ENCODE measurements at places on chromosomes 2 and 18.
A peak's percentile ranks its signal among the peaks of the same experiment; 100 is the strongest.

DNA sequence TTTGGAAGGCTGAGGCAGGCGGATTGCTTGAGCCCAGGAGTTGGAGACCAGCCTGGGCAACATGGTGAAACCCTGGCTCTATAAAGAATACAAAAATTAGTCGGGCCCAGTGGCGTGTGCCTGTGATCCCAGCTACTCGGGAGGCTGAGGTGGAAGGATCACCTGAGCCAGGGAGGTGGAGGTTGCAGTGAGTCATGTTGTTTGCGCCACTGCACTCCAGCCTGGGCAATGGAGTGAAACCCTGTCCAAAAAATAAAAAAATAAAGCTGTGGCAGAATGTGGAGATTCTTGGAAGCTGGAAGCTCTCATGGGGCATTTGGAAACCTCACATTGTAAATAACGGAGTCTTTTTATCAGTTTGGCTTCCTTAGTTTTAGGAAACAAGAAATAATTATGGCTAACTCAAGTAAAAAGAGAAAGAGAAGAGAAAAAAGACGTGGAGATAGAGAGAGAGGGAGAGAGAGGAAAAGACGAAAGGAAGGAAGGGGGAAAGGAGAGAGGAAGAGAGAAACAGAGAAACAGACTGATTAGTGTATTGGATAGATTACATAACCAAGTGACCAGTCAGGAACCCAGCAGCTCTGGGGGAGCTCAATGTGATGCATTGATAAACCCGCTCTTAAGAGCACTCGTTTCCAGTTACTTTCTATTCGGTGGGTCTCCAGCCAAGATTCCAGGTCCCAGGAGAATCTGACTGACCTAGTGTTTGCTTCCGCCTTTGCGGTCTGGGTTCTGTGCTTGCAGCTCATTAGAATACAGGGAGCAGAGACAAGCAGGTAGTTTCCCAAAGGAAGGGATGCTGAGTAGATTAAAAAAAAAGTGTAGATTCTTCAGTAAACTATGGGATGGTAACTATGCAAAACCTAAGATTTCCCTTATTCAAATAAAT, 1.1 kb upstream of the SPAST start:
- peak; percentile 80 for DNase-seq

DNA sequence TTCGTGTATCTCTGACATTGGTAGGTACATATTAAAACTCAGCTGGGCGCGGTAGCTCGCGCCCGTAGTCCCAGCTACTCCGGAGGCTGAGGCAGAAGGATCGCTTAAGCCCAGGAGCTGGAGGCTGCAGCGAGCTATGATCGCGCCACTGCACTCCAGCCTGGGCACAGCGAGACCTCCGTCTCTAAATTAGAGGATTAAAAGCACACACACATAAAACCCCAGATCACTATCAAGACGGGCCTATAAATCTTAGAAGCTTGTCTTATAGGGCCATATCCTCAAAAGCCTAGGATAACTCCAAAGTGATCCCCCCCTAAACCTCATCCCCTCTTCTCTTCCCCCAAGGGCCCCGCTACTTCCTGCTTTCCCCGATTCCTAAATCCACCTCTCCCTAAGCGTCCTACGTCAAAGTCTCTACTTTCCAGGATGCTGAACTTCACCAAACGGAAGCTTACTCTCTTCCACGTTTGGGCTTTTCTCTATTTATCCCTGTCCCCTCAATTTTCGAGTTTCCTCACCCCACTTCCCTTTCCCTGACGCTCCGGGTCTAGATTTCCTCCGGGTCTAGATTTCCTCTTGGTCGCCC, 707 bp downstream of the KRCC1 start:
- peak; percentile 43 for DNase-seq

DNA sequence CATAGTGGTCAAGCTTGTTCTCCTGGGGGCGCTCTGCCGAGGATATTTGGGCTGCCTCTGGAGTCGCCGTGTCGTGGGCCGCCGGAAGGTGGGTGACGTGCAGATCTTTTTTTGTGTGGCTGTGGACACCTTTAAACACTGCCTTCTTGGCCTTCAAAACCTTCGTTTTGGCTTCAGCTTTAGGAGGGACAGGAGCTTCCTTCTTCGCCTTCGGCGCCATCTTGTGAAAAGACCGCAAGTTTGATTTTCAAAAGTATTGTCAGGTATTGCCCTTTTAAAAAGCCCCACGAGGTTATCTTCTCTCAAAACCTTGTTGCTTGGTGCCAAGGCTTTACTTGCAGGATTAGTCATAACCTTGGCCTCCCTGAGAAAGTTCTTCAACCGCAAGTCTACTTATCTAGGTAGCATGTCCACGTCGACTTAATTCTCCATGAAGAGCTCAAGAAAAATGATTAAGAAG, 20.8 kb downstream of the LAMA3 start:
- peak; percentile 73 for DNase-seq

DNA sequence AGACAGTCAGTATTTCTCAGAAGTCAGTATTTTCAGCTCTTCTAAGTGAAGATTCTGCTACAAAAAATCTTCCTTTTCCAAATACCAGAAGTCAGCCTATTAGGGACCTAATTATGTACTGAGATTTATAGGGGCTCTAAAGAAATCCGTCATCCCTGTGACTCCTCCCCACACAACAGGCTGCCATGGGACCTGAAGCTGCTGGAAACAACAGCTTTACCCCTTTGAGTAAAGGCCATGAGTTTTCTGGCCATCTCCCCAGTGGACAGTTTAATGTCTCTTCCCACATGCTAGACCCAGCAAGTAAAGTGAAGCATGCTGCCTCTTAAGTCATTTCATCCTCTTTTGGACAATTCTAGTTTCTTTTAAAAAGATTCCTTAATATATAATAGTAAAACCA, 255.7 kb upstream of the ACVR2A start:
- DNase-seq = no peak

DNA sequence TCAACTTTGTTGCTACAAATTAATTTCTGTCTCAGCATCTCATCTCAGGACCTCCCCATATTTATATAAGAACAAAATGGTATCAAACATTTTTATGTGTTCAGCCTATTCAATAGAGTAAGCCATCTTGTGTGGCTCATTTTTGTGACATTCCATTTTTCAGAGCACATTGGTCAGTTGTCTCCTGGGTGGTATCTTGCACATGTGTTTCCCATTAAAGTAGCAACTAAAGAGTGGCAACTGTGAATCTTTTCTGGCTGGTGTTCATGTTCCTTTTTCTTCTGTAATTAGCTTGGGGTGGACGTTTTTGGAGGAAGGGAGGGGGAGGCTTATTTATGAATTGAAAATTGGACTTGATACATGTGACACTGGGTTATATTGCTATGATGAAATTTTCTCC, 45.4 kb upstream of the EFEMP1 start:
- DNase-seq = no peak

- DNase-seq = no peak
These were observed 368.0 kb downstream of the GALR1 start for GRCh38 chr18:77617694-77618093.

DNA sequence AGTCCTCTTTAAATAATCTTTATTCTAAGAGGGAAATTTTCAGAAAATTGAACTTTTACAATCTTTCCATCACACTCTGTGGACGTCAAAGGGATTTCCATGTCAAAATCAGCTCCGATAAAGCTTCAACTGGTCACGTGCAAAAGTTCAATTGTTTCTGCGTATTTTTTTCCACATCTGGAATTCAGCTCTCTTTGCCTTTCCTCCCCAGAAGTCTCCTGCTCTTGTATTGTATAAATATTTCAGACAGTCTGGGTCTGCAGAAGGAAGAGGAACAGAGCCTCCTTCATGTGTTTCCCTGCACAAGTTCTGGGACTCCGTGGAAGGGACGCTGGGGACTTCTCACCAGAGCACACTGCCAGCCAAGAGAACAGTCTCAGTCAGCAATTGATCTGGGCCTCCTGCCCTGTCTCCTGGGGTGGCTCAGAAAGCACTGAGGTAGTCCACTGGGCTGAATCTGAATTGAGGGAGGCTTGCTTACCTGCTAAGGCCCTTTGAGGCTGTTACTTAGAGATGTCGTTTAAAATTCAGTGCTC, 251.5 kb downstream of the TFCP2L1 start:
- no peak for DNase-seq

GRCh38 chr18:10122988-10123950, 209.5 kb downstream of the VAPA start:
- no peak for DNase-seq

- DNase-seq = peak; percentile 29
These were observed 595 bp downstream of the PARD6G start for GRCh38 chr18:80246445-80247392.

DNA sequence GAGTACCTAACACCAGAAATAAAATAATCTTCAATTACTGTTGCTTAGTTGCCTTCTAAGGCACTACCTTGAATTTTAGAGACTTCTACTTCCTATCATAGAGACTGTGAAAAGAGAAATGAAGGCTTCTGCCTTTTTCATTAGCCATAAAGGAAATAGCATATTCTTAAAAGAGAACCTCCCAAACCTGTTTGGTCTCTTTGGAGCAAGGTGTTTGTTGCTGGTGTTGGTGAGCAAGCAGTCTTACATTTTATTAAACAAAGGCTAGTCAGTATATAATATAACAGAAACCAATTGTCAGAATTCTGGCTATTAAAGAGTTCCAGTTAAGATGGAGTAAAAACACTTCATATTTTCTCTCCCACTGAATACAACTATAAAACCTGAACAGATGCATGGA, 116.4 kb downstream of the TAF4B start:
- no peak for DNase-seq

DNA sequence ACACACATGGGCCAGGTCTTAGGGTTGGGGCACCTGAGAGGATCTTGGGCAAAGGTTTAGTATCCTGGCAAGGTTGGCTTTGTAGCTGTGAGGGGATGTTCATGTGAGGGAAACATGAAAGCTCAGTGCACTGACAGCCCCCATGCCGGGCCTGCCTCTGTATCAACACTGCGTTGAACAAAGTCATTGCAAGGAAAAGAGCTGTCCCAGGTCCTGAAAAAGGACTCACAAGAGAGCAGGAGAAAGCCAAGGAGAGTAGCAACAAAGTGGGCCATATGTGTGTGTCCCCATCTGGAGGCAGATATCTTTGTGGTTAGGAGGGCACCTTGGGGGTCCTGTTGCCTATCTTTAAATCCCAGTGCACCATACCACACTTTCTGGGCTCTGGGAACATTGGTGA, 237.8 kb upstream of the THSD7B start:
- no peak for DNase-seq

- no peak for DNase-seq
These were observed 338.4 kb downstream of the FIGN start for GRCh38 chr2:163397451-163397850.

- DNase-seq = peak; percentile 58
These were observed 137.2 kb downstream of the TRIM43 start for GRCh38 chr2:95728878-95729596.

DNA sequence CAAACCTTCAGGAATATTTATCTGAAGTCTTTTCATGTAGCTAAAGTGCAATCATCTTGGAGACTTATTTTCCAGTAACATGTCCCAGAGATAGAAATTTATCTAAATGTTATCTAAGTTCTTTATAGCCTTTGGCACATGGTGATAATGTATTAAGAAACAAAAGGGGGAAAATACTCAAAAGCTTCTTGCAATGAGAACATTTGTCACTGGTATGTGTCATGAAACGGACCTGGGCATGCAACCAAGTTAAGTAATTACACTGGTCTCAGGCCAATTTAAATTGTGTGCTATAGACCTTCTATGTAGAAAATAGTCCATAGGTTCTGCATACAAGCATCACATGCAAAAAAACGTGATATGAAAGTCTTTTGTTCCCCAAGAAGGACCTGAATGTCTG, 136.2 kb downstream of the SLC8A1 start:
- DNase-seq = no peak

GRCh38 chr2:95149397-95149984, 10.2 kb downstream of the ZNF514 start:
- no peak for DNase-seq

DNA sequence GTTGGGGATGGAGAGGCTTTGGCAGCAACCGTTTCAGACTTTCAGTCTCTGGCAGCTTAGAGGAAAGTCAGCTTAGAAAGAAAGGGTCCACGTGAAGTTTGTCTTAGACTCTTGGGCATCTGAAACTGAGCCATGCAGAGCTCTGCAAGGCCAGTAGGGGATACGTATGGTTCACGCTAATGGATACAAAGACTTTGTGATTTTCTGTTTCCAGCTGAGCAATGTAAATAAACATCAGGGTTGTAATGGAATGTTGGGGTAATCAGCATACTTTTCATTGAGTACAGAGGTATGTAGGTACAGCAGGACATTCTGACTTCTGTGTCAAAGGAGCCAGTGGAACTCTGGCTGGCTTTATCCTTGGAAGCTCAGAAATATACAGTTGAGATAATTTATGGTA, 31.0 kb downstream of the RALB start:
- no peak for DNase-seq

GRCh38 chr2:128369108-128369555, 50.5 kb upstream of the HS6ST1 start:
- no peak for DNase-seq

GRCh38 chr2:15041429-15041837, 408.9 kb downstream of the LRATD1 start:
- DNase-seq = no peak

- no peak for DNase-seq
These were observed 63.6 kb downstream of the ZBTB7C start for GRCh38 chr18:48345596-48345995.

DNA sequence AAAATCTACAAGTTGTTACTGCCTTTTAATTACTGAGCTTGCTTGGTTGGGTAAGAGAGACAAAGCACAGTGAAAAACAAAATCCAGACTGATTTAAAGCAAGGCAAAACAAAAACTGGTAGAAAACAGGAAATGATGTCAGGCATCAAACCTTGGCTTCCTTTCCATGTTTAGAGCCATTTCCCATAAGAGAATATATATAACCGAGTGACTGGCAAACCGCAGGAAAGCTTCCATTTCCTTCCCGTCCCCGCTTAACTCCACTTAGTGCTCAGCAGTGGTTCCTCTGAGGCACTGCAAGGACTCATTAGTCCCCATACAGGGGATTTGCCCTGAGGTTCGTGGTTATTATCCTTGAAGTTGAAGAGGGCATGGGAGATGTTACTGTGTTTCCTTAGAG, 446.3 kb downstream of the LPIN1 start:
- DNase-seq = no peak

GRCh38 chr2:80126596-80127189, 177.9 kb downstream of the LRRTM1 start:
- peak; percentile 14 for DNase-seq

DNA sequence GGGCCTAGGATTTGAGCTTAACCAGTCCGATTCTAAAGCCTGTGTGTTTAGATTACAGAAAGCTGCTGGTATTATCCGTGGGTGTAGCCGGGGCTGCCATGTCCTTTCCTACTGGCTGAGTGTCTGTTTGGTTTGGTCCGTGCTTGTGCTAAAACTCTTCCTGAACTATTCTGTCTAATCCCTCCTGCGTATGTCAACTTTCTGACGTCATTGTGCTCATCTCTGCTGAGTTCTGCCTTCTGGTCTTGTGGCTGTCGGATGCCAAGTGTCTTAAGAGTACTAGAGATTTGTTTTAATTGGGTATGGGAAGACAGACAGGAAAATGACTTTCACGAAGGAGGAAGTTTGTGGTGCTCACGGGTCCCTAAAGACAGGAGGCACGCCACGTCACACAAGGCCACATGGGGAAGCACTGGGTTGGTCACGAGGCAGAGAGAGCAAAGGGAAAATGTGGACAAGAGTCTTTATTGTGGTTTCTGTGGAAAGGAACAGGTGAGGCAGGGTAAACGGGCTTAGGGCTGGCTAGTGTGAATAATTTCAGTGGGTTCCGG, 31.8 kb upstream of the NTSR2 start:
- DNase-seq = no peak
